ENCODE measurements at places on chromosomes 7 and 10.

DNA sequence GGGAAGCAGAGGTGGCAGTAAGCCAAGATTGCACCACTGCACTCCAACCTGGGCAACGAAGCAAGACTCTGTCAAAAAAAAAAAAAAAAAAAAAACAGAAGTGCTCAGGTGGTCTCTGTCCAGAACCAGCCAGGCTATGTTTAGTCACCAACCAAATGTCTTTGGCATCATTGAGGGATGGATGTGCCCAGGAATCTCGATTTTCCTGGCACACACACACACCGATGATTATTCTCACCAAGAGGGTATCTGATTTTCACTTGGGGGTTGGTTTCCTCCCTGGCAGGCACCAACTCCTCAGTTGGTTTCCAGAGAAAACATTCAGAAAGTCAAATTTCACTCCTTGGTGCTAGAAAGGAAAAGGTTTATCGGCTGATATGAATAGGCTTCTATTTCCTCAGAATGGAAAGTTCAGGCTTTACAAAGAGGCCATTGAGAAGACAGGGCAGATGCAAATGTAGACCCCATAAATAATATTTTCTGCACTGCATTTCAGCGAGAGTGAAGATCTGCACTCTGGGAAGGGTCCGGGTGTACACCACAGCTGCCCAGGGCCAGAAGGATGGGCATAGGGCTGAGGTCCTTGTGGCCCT lies 154.8 kb downstream of the TNS3 start:
- no peak for DNase-seq

DNA sequence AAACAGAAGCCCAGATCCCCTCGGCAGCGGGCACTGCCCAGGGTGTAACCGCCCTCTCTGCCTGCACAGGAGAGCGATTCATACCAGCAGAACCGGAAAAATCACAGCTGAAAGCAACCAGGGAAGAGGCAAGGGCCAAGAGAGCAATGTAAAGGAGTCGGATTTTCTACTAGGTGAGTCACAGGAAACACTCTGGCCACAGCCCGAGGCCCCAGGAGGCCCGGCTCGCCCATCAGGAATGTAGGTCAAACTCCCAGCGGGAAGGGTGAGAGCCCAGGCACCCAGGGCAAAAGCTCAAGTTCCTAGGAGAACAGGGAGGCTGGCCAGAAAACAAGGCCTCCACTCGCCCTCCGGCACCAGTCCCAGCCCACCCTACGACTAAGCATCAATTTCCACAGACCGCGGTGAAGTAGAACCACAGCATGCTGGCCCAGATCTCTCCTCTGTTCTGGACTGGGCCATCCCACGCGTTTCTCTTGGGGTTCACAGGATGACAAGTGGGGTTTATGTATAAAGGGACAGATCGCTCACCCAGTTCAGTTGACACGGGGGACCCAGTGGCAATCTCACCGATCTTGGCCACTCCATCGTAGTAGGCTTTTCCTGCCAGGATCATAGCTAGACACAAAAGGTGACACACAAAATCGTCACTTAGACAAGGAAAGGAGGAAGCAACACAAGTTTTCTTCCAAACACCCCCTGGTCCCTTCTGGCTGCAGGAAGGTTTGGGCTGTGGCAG lies 46.2 kb downstream of the BAIAP2L1 start:
- DNase-seq = no peak

DNA sequence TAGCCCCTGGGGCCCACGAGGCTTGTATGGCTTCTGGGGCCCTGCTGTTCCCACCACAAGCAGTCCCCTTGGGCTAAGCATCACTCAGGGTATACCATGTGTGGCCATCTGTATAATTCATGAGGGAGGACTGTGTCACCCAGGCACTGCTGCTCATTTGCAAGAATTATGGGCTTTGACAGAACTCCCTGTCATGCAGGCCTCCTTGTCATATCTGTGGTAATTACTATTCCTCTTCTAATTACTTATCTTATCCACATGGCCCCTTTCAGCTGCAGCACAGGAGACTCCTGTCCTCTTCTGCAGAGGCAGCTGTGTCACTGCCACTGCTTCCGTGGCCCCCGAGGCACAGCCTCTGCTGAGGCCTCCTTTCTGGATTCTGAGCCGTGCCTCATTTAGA lies 46.3 kb downstream of the LRMDA start:
- no peak for DNase-seq

- DNase-seq = no peak
These were observed 222.1 kb downstream of the GLI3 start for GRCh38 chr7:42014625-42015618.

DNA sequence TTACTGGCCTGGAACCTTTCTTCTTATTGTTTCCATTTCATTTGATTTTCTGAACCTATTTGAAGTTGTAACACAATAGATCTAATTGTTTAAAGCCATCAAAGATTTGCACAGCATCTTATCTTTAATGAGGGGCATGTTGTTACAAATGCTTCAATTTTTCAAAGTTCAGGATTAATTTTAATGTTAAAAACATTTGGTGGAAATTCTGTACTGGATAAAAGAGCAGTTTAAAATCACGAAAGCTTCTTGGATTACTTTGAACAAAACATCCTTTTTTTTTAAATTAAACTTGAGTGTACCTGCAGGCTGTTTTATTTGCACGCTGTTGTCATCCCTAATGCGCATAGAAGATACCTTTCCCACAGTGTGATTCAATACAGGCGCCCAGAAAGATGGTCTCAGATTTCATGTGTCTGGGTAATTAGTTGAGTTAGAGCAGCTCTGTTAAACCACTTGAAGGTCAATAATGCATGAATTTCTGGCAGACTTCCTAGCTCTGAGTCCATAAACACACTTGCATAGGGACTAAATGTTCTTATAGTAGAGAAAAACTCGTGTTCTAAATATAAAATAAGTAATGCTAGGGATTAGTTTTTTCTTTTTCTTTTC lies 29.3 kb upstream of the DDX50 start:
- DNase-seq = peak; percentile 93

- DNase-seq = no peak
These were observed 86.1 kb downstream of the CUX1 start for GRCh38 chr7:101903515-101903868.

DNA sequence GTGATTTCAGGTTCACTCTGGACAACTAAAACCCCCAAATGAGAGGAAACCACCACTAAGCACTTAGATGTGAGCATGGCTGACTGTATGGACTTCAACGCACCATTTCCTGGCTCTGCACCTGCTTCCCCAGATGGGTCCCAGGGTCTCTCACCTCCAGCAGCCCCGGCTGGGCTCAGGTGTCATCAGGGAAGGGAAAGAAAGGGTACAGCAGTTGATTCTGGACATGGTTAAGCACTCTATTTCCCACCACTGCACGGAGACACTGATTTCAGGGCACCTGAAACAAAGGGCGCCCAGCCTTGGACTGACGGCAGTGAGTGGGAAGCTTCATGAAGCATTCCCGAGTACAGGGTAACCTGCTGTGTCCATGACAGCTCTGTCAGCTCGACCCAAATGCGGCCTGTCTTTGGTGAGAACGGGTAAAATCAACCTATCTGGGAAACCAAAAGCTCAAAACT lies 19.0 kb downstream of the FAM53B start:
- DNase-seq = no peak

DNA sequence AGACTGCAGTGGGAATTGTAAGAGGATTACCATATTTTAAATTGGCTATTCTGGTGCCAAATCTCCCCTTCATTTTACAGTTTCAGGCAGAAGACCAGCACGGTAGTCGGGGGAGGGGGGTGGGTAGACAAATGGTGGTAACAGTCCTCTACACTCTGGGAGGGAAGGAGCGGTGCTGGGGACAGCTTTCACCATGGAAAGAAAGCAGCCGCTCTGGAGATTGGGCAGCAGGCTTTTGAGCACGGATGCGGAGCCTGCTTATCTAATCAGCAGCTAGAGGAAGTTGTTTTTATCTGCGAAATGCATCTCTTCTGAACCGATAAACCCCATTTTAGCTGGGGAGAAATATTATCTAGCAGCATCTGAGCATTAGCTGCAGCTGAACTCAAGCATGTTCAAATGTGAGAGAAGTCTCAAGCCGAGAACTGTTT lies 28.7 kb downstream of the IKZF1 start:
- no peak for DNase-seq

DNA sequence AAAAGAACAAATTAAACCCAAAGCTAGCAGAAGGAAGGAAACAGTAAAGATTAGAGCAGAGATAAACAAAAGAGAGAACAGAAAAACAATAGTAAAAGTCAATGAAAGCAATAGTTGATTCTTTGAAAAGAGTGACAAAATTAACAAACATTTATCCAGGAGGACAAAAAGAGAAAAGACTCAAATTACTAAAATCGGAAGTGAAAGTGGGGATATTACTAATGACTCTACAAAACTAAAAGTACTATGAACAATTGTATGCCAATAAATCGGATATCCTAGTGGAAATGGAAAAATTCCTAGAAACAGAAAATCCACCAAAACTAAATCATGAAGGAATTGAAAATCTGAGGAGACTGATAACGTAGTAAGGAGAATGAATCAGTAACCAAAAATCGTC lies 96.3 kb downstream of the SNX13 start:
- no peak for DNase-seq

DNA sequence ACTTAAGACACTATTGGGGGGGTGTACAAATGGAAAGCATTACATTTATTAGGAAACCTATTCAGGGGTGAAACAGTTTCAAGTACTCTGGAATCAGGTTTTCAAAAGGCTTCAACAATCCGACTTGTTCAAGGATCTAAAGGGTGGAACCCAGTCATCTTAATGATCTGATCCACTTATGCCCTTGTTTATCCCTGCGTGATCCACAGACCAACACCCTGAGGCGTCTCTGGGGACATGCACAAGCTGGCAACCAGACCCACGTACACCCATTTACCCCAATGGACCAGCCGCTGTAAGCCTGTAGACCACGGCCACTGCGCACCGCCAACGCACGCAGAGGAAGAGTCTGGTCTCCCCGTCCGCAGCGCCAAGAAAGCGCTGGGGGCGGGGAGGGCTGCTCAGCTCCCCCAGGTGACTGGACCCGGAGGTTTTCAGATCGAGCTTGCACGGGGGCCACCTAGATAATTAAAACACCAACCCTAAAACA lies 13.4 kb downstream of the HNRNPF start:
- no peak for DNase-seq

DNA sequence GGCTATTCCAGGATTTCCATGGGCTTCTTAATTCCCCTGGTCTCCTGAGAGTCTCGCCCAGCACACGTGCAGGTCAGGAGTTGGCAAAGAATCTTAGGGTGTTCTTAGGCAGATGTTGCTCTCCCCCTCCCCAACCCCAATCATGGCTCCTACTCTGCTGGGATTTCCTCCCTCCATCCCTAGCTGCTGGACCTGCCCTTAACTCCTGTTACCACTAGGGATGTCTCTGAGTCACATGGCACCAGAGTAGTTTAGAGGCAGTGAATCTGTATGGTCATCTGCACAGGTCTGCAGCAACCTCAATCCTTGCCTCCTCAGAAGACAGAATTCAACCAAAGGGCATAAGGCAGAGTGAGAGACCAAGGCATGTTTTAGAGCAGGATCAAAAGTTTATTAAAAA lies 51.8 kb upstream of the CHST3 start:
- no peak for DNase-seq

GRCh38 chr10:8404721-8405120 lies 350.2 kb downstream of the GATA3 start:
- DNase-seq = no peak

- no peak for DNase-seq
These were observed 36.2 kb downstream of the SYPL1 start for GRCh38 chr7:106075937-106076336.

DNA sequence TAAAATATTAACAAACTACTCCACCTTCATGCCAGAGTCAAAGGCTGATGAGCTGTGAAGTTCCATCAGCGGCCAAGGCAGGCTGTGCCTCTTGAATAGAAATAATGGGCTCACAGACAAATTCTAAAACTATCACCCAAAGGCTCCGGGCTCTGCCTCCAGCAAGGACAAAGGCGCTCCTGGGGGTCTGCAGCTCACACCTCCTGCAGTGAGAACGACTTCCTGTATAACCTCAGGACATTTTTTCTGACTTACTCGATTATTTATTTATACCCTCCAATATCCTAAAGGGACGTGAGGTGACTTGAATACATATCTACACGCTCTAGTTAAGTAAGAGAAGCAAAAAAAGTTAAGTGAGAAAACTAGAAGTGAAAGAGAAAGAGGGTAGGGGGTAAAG lies 500.7 kb downstream of the CCSER2 start:
- no peak for DNase-seq

DNA sequence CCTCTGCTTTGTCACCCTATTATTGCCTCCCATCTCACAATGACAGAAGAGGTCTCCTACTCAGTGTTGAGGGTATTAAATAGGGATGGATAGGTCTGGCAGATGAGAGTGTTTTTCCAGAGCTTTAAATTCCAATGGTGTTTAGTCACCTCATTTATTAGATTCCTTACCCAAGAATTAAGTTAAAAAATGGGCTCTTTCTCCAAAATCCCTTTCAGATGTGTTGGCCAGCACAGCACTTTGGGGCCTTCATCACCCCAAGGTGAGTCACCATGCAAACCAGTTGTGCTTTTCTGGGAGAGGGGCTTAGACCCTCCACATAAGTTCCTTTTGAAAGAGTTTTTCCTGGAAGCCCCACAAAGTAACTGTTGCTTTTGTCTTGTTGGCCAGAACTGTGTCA lies 78.4 kb downstream of the CYP26A1 start:
- DNase-seq = no peak

DNA sequence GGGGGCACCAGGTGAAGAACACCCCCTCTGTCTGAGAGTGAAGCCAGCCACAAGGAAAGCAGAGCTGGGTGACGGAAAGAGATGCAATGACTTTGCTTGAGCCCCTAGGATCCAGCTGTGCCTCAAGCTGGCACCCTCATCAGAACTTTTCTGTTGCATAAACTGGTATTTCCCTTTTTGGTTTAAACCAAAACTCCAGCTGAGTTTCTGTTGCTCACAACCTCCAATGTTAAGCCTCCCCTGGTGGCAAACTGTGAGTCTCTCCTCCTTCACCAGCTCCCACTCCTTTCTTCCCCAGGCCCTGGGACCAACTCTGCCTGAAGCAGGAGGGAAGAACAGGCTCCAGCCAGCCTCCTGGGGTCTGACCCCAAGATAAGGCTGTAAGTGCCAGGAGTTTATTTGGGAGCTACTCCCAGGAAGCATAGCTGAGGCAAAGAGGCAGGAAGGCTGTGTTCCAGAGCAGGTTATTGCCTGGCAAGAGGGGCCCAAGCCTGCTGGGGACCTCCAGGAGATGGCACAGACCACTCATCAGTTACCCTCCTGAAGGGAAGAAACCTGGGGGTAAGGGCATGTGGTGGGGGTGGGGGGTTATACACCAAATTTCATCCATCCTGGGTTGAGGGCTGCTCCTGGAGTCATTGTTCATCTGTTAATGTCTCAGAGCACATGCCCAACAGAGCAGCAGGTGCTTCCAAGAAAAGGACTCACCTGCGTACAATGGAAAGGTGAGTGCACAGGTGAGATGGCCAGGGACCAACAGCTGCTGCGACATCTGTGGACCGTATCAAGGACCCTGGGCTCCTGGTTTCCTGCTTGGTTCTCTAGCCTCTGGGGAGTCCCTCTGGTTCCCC lies 73.3 kb upstream of the NANOS1 start:
- DNase-seq = no peak
